CD4-positive, alpha-beta T cell treated with Interleukin-6 at 100 ng/mL for 8 hours (primary cell): ENCODE measurements at places on chromosomes 1 and 21.

- DNase-seq = no peak
Observed at GRCh38 chr1:19360016-19360415, 47.9 kb downstream of the SLC66A1 start.

DNA sequence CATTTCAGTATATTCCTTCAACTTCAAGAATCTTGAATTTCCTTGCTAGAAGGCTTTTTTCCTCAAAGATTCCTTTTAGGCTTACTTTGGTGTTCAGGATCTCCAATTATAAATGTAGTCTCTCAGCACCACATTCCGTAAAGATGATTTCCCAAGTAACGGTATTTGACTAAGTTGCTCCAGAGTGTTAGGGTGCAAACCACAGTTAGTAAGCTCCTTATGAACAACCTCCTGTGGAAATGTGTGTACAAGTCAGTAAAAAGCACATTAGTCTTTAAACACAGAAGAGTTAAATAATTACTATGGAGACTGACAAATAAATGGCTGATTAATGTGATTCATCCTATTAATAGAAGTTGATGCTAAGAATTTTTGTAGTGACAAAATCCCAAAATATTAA is 10.3 kb downstream of the DONSON start:
- DNase-seq = no peak

DNA sequence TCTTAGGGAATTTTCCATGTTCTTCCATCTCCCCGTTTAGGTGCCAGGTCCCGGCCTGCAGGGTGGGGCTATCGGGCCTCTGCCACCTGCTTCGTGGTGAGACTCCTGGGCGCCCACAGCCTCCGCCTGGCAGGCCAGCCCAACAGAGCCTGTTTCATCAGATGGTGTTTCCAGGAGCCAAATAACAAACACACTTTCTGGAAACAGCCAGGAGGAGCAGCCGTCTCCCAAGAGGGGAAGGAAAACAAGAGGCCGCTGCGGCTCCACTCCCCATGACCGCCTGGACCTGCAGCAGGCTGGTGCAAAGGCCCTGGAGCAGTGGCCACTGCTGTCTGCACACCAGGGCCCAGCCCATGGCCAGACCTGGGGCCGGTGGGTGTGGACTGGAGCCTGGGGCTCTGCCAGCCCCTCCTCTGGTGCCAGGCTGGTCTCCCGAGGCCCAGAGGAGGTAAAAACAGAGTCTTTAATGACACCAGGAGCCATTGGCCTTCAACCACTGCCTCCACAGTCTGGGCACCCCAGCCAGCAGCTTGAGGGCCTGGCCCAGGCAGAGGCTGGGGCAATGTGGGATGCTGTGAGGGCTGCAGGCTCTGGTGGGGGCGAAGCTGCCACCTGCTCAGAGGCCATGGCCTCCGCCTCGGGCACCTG is 55.0 kb downstream of the SLX9 start:
- no peak for DNase-seq

- no peak for DNase-seq
Observed at GRCh38 chr1:10228528-10228927, 18.2 kb downstream of the KIF1B start.

DNA sequence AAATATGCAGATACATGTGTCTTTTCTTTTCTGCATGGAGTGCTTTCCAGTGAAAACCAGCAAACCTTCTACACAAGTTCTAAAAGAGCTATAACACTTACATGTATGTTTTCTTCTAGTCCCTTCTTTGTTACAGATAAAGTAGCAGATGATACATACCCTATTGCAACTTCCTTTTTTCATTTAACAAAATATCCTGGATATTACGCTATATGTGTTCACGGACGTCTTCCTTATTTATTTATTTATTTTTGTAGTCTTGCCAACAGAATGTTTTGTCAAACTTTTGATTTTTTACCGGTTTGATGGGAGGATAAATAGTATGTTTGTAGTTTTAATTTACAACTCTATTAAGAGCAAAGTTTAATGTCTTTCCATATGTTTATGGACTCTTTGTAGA is 5.2 kb upstream of the GALNT2 start:
- DNase-seq = no peak

DNA sequence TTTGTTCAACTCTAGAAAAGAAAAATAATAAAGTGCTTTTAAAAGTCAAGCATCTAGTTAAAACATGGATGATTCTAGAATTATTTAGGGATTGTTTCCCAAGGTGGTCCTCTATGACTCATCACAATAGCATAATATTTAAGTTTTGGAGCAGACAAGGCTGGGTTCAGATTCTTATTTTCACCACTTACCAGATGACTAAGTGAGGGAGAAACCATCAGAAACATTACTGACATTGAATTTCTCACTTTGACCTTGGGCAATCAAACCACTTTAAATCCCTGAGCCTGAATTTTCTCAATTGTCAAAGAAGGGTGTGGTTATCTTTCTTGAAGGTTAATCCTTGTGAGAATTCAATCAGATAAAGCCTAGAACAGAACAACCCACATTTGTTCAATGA is 102.5 kb upstream of the PTGFR start:
- DNase-seq = no peak

- DNase-seq = no peak
Observed at GRCh38 chr1:60657926-60658325, 424.4 kb upstream of the NFIA start.
